Activated CD4-positive, CD25-positive, alpha-beta regulatory T cell treated with anti-CD3 and anti-CD28 coated beads, Interleukin-2, amount 50 U/mL, for 16 hours (primary cell): ENCODE measurements at places on chromosomes 4 and X.

DNA sequence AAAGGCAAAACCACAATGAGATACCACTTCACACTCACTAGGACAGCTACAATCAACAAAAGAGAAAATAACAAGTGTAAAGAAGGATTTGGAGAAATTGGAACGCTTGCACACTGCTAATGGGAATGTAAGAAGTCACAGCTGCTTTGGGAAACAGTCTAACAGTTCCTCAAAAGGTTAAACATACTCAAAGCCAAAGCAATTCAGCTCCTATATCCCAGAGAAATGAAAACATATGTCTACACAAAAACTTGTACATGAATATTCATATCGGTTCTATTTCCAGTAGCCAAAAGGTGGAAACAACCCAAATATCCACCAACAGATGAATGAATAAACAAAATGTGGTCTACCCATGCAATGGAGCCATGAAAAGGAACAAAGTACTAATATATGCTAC lies 64.0 kb downstream of the TEC start:
- no peak for DNase-seq

DNA sequence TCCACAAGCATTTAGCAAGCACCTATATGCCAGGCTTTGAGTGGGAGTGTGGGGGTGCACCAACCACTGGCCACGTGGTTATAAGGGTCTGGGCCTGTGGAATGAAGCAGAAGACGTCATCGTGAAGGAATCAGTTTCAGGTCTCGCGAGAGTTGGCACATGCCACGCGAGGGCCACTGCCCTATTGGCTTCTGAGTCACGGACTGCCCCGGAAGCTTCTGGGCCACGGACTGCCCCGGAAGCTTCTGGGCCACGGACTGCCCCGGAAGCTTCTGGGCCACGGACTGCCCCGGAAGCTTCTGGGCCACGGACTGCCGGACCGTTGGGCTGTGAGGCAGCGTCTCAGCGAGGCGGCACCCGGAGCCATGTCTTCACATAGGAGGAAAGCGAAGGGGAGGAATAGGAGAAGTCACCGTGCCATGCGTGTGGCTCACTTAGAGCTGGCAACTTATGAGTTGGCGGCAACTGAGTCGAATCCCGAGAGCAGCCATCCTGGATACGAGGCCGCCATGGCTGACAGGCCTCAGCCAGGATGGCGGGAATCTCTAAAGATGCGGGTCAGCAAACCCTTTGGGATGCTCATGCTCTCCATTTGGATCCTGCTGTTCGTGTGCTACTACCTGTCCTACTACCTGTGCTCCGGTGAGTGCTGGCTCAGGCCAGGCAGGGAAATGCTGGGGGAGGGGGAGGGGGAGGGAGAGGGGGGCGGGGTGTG lies at the start of gene FMR1NB:
TSS of gene FMR1NB (plus strand) at position 300 of the 715 bp plus-strand sequence. CDS start at position 366, 66 bp downstream.
- DNase-seq, result no peak

GRCh38 chr4:80726471-80726870 lies 304.0 kb upstream of the BMP3 start:
- DNase-seq, result no peak

DNA sequence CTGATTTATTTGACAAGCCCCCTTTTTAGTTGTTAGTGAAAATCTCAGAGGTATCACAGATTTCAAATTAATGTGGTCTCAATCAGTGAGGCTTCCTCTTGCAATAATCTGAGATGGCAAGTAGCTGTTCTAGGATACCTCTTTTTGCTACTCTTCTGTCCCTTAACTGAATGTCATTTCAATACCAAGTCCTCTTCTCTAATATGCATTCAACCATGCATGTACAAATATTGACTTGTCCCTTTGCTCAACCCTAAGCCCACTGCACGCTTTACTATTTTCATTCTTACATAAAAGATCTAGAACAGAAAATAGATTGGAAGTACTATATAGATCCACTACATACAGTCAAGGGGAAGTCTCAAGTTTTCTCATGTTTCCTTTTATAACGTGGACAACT lies 164.2 kb downstream of the CBR4 start:
- no peak for DNase-seq

DNA sequence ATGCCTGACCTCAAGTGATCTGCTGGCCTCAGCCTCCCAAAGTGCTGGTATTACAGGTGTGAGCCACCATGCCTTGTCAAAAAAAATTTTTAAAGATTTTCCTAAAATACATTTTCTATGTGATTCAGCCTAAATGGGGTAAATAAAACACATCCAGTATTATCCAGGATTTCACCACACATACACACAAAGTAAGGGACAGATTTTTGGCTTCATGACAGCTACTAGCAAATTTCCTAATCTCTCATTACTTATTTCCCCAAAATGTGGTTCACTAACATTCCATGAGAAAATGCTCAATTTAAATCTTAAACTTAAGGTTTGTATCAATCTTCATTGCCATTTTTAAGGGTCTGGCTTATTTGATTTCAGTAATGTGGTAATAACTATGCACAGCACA lies 348.5 kb upstream of the INTU start:
- no peak for DNase-seq
